ENCODE measurements at places on chromosomes 2 and 18.

GRCh38 chr2:183162362-183162761 lies 38.1 kb downstream of the NUP35 start:
- DNase-seq, result no peak

- DNase-seq, result no peak
These were observed 499.7 kb downstream of the BCL11A start for GRCh38 chr2:60053791-60054190.

DNA sequence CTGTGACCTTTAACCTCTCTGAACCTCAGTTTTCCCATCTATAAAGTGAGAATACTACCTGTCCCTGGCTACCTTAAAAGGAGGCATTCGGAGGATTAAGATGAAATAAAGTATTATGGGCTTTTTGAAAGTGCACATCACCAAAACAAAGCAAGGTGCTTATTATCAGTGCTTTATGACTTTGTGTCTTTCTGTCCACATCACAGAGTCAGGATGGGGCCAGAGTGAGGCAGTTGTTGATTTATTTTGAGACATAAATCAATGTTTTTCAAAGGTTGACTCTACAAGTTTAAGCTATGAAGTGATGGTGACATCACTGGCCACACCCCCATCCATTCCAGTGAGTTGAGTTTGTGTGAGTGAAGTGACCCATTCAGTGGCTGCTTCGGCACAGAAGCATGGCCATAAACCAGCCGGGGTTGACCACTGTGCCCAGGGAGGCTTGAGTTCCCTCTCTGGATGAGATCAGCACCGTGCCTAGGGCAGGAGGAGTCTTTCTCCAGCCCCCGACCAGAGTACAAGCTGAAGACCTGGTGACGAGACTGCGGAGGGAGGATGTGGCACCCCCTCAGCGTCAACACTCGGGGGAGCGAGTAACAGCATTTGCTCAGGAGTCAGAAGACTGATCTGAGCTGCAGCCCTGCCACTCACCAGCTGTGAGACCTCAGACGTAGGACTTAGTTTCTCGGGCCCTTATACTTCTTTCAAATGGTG lies 89.0 kb upstream of the PPP1CB start:
- no peak for DNase-seq

- no peak for DNase-seq
These were observed 280.9 kb downstream of the NEDD4L start for GRCh38 chr18:58324824-58325480.

DNA sequence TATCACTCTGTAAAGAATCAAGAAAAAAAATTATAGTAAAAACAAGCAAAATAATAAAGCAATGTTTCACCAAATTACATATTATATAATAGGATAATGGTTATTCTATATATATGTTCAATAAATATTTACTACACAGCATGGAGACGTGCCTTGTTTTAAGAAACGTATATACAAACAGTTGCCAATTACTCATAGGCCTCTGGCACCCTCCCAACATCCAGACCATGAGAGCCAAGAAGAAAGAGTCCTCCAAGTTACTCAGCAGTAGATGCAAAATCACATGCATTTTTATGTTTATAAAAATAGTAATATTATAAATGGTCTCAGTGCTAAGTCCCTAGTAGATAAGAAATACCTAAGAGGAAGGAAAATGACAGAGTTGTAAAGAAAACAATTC lies 64.8 kb downstream of the REV1 start:
- no peak for DNase-seq

- no peak for DNase-seq
These were observed 14.2 kb upstream of the RTTN start for GRCh38 chr18:70219688-70220087.

DNA sequence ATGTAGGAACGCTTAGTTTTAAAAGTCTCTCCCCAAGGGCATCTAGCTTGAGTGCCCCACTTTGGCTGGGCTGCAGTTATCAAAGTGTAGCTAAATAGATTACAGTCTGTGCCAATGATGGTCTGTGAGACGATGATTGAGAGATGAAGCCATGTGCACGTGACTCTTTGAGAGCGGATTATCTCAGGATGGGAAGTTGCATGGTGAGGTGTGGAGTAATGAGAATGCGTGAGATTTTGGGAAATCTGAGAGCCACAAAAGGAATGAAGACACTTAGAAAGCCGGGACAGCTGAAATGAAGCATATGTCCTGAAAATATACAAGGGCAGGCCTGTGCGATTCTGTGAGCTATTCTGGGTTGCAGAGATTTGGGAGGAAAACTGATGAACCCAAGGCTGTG lies 370.0 kb downstream of the TGIF1 start:
- no peak for DNase-seq

DNA sequence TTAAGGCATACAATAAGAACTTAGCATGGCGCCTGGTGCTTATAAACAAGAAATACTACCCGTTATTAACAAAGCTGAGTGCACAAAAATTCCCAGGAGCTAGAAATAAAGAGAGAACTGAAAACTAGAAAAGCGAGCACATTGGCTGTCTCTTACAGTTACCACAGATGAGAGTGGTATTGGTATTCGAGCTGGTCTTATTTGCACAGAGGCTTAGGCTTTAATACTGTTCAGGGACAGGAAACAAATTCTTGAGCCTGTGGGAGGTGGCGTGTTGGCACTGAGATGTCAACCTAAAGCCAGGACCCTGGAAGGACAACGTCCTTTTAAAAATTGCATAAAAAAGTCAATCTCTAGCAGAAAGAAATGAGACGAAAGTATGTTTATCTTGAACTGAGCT lies 67.3 kb upstream of the IGFBP2 start:
- no peak for DNase-seq

GRCh38 chr2:120765678-120766469 lies 30.2 kb downstream of the GLI2 start:
- DNase-seq, result no peak

DNA sequence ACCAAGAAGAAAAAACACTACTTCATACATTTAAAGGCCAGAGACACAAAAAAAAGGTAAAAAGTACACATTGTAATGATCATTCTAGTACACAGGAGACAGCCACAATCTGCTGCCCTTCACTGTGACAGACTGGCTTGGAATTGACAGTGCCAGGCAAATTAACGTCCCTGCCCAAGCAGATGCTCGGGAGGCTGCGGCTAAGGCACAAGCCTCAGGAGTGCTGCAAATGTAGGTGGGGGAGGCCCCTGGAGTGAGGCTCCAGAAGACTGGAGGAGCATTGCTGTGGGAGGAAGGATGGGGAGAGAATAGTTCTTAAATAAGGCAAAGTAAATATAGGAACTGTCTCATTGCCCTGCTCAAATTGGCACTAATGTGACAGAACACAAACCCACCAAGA lies 18.6 kb downstream of the ERCC3 start:
- DNase-seq, result no peak

DNA sequence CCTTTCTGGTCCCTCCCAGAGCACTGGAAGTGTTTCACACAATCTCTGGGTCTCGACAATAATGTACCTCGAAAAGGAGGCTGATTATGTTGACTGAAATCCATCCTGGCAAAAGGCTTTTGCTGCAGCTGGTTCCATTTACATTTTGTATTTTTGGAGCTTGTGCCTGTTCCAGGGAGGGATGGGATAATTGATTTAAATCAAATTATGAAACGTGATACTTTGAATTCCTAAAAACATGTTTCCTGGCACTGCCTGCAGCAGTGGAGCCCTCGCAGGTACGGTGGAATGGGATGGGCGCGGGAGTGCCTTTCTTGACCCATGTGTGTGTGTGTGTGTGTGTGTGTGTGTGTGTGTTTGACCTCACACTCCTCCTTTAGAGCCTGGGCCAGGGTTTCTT lies 455.5 kb upstream of the MEIS1 start:
- DNase-seq, result no peak

All from stimulated activated CD4-positive, alpha-beta T cell treated with anti-CD3 and anti-CD28 coated beads, Interleukin-2, amount 100 ng/mL, for 24 hours (primary cell).